Natural killer cell treated with Interleukin-12 subunit alpha and Interleukin-12 subunit beta and Interleukin-15 and Interleukin-18, amount 100 ng/mL, for 72 hours (primary cell): ENCODE measurements at places on chromosomes 6 and 20. TPM values are rescaled to one million over a fixed set of nuclear protein-coding genes. Genes with fewer than 3 reads are reported as not detected.
A peak's percentile ranks its signal among the peaks of the same experiment; 100 is the strongest.

DNA sequence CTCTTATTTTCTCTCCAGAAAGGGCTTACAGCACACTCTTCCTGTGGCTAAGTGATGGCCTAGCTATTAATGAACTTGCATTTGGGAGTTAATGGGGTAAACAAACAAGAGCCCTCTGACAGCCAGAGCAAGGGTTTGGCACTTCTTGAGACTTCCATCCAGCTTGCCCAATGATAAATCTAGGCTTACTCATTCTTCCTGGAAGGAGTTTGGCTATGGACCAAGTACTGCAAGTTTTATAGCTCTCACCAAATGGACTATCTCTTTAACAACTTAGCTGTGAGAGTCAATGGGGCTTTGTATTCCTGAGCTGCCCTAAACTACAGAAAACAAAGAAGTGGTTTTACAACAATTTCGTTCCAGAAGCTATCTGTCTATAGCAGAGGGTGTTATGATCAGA is 16.7 kb upstream of the PI3 start:
- H3K36me3 ChIP-seq: peaks cover 19% of the 10 kb centered on the region
- no peak overlapping the region for H3K27ac ChIP-seq
- H3K4me3 ChIP-seq: no peak overlapping the region
- no peaks in the 10 kb centered on the region for H3K4me1 ChIP-seq

DNA sequence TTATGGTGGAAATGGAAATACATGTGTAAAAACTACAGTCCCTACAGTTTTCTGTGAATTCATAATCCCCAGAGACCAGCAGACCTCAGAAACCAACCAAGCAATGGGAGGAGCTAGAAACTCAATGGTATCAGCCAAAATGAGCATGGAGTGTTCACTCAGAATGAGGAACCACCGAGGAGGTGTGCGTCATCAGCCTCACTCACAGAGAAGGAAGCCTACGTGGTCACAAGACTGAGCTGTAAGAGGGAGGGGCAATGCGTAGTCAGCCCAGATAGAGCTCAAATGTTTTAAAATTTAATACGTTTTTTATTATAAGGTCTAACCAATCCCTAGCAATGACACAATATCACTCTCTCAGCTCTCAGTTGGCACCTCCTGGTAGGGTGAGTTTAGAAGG is 17.4 kb downstream of the MYLK4 start:
- H3K27me3 ChIP-seq: peaks cover 8% of the 10 kb centered on the region
- peak overlapping the region; percentile 20 for H3K4me3 ChIP-seq
- H3K36me3 ChIP-seq: no peaks in the 10 kb centered on the region
- peak overlapping the region; percentile 27 for H3K27ac ChIP-seq

DNA sequence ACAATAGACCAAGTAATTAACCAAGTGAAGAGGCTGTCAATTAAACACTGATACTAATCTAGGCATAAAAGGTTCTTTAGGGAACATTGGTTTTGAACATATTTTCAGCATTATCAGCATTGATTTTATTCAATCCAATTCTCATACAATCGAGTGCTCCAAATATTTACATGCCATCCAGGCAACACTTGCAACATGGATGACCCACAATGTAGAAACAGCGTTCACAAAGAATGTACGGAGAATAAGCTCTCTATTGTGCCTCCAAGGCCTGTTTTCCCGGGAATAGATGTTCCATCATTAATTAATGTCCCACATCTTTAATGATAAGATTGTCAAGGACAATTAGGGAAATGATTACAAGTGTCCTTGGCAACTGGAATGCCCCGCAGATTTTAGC is 117.4 kb downstream of the RFX6 start:
- H3K36me3 ChIP-seq: no peaks in the 10 kb centered on the region
- no peak overlapping the region for H3K4me3 ChIP-seq
- no peak overlapping the region for H3K27ac ChIP-seq
- no peak for DNase-seq
- H3K27me3 ChIP-seq: no peaks in the 10 kb centered on the region

DNA sequence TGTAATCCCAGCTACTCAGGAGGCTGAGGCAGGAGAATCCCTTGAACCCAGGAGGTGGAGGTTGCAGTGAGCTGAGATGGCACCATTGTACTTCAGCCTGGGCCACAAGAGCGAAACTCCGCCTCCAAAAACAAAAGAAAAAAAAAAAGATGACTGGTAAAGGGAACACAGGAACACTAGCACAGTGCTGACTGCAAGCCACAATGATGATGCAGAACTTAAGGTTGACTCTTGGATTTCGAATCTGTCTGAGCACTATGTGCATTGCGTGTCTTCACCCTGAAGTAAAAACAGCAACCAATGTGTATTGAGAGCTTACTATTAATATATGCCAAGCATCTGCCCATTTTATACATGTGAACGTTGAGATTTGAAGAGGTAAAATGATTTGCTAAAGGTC is 27.6 kb upstream of the LIN28B start:
- peaks cover 11% of the 10 kb centered on the region for H3K27me3 ChIP-seq
- no peak overlapping the region for H3K27ac ChIP-seq
- H3K4me3 ChIP-seq: no peak overlapping the region
- no peaks in the 10 kb centered on the region for H3K4me1 ChIP-seq
- no peaks in the 10 kb centered on the region for H3K36me3 ChIP-seq

- no peaks in the 10 kb centered on the region for H3K27me3 ChIP-seq
- no peaks in the 10 kb centered on the region for H3K36me3 ChIP-seq
- H3K27ac ChIP-seq: peak overlapping the region; percentile 91
- peaks cover 8% of the 10 kb centered on the region for H3K4me1 ChIP-seq
Measured at GRCh38 chr20:18466574-18466893, 296 bp downstream of the DZANK1 start.

GRCh38 chr6:6694368-6694780 is 105.9 kb downstream of the LY86 start:
- H3K27me3 ChIP-seq: peaks cover 7% of the 10 kb centered on the region
- DNase-seq: no peak
- no peak overlapping the region for H3K27ac ChIP-seq
- H3K4me1 ChIP-seq: no peaks in the 10 kb centered on the region
- H3K36me3 ChIP-seq: no peaks in the 10 kb centered on the region

- H3K4me1 ChIP-seq: no peaks in the 10 kb centered on the region
- DNase-seq: no peak
- no peak overlapping the region for H3K27ac ChIP-seq
- H3K36me3 ChIP-seq: peaks cover 16% of the 10 kb centered on the region
- H3K4me3 ChIP-seq: no peak overlapping the region
Measured at GRCh38 chr20:32958574-32958973, 45.7 kb downstream of the SUN5 start.

- H3K4me1 ChIP-seq: peaks cover 4% of the 10 kb centered on the region
- H3K27me3 ChIP-seq: no peaks in the 10 kb centered on the region
- no peak overlapping the region for H3K27ac ChIP-seq
- no peak overlapping the region for H3K4me3 ChIP-seq
- peaks cover 56% of the 10 kb centered on the region for H3K36me3 ChIP-seq
- no peak for DNase-seq
Measured at GRCh38 chr6:154814063-154814462, 80.8 kb downstream of the SCAF8 start.

DNA sequence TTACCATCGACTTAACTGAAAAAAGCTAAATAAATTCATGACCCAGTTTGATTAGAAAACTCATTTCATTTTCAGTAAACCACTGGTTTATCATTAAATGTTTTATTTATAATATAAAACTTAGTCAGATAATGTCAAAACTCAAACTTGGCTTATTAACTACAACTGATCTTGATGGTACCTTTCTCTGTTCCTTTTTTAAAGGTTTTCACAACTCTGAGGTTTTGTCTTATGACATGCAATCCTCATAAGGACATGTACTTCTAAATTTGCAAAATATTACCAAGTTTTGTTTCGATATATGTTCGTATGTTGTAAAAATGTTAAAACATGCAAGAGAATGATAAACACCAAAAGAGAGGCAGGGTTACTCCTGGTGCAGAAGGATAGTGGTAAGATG is 82.5 kb upstream of the PDE10A start:
- no peaks in the 10 kb centered on the region for H3K4me1 ChIP-seq
- DNase-seq: no peak
- no peaks in the 10 kb centered on the region for H3K27me3 ChIP-seq

GRCh38 chr6:80921861-80922460 is 815.5 kb downstream of the BCKDHB start:
- H3K4me1 ChIP-seq: no peaks in the 10 kb centered on the region
- no peak overlapping the region for H3K4me3 ChIP-seq
- no peak overlapping the region for H3K27ac ChIP-seq

- peak; percentile 66 for DNase-seq
- peak overlapping the region; percentile 66 for H3K27ac ChIP-seq
- H3K36me3 ChIP-seq: no peaks in the 10 kb centered on the region
- H3K4me3 ChIP-seq: peak overlapping the region; percentile 9
- H3K4me1 ChIP-seq: peaks cover 9% of the 10 kb centered on the region
- no peaks in the 10 kb centered on the region for H3K27me3 ChIP-seq
Measured at GRCh38 chr20:34475979-34476736, 40.1 kb upstream of the DYNLRB1 start.

- H3K27ac ChIP-seq: no peak overlapping the region
- no peak overlapping the region for H3K4me3 ChIP-seq
- no peaks in the 10 kb centered on the region for H3K4me1 ChIP-seq
- no peaks in the 10 kb centered on the region for H3K27me3 ChIP-seq
- no peak for DNase-seq
Measured at GRCh38 chr20:5977223-5977622, 26.8 kb downstream of the MCM8 start.

GRCh38 chr6:6379573-6379972 is 59.1 kb upstream of the F13A1 start:
- H3K4me1 ChIP-seq: no peaks in the 10 kb centered on the region
- DNase-seq: no peak
- H3K4me3 ChIP-seq: no peak overlapping the region
- H3K36me3 ChIP-seq: no peaks in the 10 kb centered on the region
- no peak overlapping the region for H3K27ac ChIP-seq
- H3K27me3 ChIP-seq: peaks cover 12% of the 10 kb centered on the region

GRCh38 chr20:59568509-59569024 is 35.8 kb upstream of the PHACTR3 start:
- no peak for DNase-seq
- no peak overlapping the region for H3K4me3 ChIP-seq
- peaks cover 4% of the 10 kb centered on the region for H3K4me1 ChIP-seq
- peaks cover 33% of the 10 kb centered on the region for H3K27me3 ChIP-seq
- H3K27ac ChIP-seq: no peak overlapping the region

DNA sequence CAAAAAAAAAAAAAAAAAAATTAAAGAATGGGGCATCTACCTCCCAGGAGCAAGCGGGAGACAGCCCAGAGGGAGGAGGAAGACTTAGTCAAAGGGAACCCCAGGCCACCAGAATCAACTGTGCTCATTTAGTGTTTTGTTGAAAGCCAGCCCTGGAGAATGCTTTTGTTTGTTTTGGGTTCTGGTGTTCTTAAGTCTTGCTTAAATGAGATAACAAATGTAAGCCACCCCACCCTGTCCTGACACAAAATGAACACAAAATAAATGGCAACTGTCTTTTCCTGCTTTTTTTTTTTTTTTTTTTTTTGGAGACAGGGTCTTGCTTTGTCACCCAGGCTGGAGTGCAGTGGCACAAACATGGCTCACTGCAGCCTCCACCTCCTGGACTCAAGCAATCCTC is 165.0 kb upstream of the JARID2 start:
- H3K27ac ChIP-seq: peak overlapping the region; percentile 51
- H3K4me1 ChIP-seq: peaks cover 18% of the 10 kb centered on the region
- no peaks in the 10 kb centered on the region for H3K27me3 ChIP-seq
- no peaks in the 10 kb centered on the region for H3K36me3 ChIP-seq
- no peak for DNase-seq

- H3K4me1 ChIP-seq: peaks cover 20% of the 10 kb centered on the region
- H3K36me3 ChIP-seq: no peaks in the 10 kb centered on the region
- no peak for DNase-seq
- peak overlapping the region; percentile 100 for H3K4me3 ChIP-seq
- H3K27ac ChIP-seq: peak overlapping the region; percentile 99
- H3K27me3 ChIP-seq: no peaks in the 10 kb centered on the region
Measured at GRCh38 chr6:45378334-45378926, 696 bp upstream of the SUPT3H start.

- DNase-seq: no peak
- H3K4me3 ChIP-seq: no peak overlapping the region
- H3K27ac ChIP-seq: no peak overlapping the region
- peaks cover 25% of the 10 kb centered on the region for H3K4me1 ChIP-seq
- H3K27me3 ChIP-seq: no peaks in the 10 kb centered on the region
Measured at GRCh38 chr20:2981646-2982045, 61.8 kb upstream of the GNRH2 start.

- H3K36me3 ChIP-seq: no peaks in the 10 kb centered on the region
- H3K4me1 ChIP-seq: peaks cover 5% of the 10 kb centered on the region
- DNase-seq: no peak
Measured at GRCh38 chr6:36817176-36817817, 21.9 kb downstream of the CPNE5 start.

DNA sequence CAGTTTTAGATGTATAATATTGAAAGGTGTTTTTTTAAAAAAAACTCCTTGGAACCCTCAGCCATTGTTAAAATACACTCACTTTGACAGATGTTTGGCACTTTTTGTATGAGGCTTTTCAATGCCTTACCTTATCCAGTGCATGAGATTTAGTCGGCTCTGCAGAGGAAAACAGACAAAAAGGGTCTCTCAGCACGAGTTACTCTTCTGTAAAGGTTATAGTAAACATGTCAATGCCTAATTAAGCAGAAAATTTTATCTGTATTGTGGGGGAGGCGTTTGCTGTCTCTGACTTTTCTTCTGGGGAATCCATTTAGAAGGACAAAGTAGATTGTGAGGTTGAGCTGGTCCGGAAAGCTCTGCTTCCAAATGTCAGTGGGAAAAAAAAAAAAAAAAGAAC is 278.3 kb downstream of the TSHZ2 start:
- DNase-seq: no peak
- peaks cover 39% of the 10 kb centered on the region for H3K27me3 ChIP-seq
- H3K36me3 ChIP-seq: no peaks in the 10 kb centered on the region
- H3K4me1 ChIP-seq: no peaks in the 10 kb centered on the region

- no peaks in the 10 kb centered on the region for H3K4me1 ChIP-seq
- no peak for DNase-seq
- no peak overlapping the region for H3K27ac ChIP-seq
Measured at GRCh38 chr20:7497985-7498384, 442.3 kb downstream of the HAO1 start.

DNA sequence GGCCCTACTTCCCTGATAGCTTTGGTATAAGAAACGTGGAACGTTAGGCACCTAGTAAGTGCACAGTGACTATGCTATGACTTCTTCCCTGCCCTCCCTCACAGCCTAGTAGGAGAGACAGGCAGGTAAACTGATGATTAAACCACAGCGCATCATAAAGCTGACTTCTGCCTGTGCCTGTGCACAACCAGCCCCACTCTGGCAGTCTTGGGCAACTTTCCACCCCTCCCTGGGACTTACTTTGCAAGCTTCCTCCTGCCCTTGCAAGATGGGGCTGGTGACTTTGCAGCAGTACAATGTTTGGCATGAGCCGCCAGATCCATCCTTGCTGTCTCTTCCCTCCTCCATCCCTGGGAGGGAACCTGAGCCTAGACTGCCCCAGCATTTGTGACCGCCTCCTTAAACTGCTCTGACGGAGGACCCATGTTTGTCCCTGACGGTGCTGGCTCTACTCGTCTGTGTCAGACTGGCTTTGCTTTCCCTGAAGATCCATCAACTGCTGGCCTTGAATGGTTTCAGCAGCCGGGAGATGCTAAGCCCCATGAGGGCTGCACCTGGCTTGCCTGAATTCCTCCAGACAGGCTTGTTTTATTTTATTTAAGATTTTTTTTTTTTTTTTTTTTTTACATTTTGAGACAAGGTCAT is 36.1 kb downstream of the EFCAB8 start:
- H3K27ac ChIP-seq: no peak overlapping the region
- H3K27me3 ChIP-seq: no peaks in the 10 kb centered on the region
- H3K4me1 ChIP-seq: peaks cover 2% of the 10 kb centered on the region
- no peak for DNase-seq

The ARMH2 gene
- total RNA-seq: 0.74 TPM

The CRISP2 gene
- total RNA-seq: not detected

The SLC16A10 gene
- 0.59 TPM for total RNA-seq

The GTSF1L gene
- total RNA-seq: not detected

The ACTL10 gene
- total RNA-seq: 4.3 TPM

The DSP gene
- not detected for total RNA-seq

The PNPLA1 gene
- not detected for total RNA-seq

The EYA4 gene
- total RNA-seq: not detected

The MAP7 gene
- total RNA-seq: 0.83 TPM
